ENCODE measurements at places on chromosomes 2 and 18.

GRCh38 chr2:222214885-222215284 lies 83.9 kb downstream of the PAX3 start:
- no peak for DNase-seq

DNA sequence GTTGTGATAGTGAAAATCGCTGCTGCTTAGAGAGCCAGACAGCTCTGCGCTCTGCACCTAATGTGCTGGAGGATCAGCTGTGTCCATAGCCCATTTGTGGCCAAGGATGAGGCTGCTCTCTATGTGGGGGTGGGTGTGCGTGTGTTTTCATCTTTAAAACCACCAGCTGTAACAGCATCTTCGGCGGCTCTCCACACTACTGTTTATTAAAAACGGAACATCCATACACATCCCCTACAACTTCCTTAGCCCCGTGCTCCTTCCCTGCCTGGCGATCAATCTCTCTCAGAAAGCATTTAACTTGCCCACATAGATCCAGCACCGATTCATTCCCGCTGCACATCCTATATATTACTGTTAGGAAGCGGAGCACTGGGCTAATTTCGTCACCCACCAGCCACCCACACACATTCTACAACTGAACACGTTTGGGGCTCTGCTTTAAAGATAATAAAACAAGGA lies 1.6 kb downstream of the CELF4 start:
- DNase-seq: no peak

DNA sequence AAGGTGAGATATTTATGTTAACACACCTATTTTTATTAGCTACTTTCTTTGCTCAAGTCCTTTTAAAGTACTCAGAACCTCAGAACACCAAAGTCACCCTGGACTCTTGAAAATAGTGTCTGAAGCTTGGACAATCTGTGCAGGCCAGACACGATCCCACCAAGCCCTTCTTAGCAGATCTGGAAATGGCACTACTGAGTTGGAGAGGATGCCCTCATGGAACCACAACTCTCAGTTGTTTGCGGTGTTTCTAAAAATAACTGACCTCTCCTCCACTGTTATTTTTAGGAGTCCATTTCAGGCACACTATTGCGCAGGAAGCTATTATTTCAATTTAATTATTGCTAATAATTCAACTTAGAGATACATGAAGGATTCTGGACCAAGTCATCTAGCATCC lies 103.5 kb upstream of the ITGB6 start:
- DNase-seq: no peak

DNA sequence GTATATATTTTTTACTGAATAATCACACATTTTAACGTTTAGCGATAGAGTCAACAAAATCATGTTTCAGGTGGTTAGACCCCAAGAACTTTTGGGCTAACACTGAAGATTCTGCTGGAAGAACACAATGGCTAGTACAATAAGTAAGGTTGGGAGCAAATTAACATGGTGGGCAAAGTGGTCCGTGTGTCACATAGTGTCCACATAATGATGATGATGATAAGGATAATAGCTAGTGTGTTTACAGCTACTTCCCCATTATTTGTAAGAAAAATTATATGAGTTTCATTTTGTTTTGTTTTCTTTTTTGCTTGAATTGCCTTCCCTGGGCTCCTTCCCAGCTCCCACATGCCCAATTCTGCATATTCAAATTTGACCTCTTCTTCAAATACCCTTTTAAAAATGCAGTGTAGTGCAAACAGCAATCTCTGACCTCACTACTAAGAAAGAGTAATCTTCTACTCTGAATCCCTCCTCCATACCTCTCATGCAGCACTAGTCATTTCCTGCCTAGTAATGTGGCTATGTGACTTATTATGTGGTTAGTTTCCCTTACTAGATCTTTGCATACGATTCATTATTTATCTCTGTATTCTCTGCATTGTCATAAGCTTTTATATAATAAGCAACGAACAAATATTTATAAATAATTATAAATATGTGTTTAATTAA lies 16.9 kb upstream of the VPS54 start:
- peak; percentile 18 for DNase-seq

DNA sequence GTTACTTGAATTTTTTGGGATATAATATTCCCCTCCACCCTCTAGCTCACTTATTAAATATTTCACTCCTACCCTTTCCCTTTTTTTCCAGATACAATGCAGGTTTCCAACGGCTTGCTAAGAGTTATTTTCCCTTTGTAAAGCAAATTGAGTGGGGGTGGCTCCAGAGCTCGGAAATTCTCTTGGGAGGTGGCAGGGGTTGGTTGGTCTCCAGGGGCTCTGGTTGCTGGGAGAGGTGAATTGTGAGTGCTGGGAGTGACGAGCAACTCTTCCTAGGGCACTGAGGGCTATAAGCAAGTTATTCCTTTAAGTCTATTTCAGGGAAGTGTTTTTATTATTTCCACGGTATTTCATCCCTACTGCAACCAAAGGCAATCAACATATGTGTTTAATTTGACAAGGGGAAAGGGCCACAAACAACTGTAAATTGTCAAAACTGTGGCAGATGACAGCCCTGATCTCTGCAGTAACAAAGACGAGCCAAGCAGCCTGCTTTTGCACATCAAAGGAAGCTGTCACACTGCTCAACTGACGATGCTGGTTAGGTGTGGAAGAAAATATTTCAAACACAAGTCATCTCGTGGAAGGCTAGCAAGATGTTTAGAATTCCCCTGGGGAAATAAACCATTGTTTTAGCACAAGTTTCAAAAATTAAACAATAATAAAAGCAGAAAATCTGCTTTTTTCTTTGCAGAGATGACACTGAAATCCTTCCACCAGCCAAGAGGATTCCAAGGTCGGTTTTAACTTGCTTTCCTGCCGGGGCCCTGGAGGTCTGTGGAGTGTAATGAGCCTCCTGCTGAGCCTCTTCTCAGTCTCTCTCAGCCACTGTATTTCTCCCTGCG lies 34.8 kb upstream of the ASXL2 start:
- DNase-seq: no peak

- no peak for DNase-seq
Measured at GRCh38 chr2:151299920-151300539, 10.6 kb upstream of the NMI start.

GRCh38 chr2:65626831-65627230 lies 194.4 kb upstream of the SPRED2 start:
- no peak for DNase-seq

- no peak for DNase-seq
Measured at GRCh38 chr2:135817951-135818350, 19.0 kb downstream of the LCT start.

- no peak for DNase-seq
Measured at GRCh38 chr2:94977826-94978225, 47.7 kb upstream of the MAL start.

DNA sequence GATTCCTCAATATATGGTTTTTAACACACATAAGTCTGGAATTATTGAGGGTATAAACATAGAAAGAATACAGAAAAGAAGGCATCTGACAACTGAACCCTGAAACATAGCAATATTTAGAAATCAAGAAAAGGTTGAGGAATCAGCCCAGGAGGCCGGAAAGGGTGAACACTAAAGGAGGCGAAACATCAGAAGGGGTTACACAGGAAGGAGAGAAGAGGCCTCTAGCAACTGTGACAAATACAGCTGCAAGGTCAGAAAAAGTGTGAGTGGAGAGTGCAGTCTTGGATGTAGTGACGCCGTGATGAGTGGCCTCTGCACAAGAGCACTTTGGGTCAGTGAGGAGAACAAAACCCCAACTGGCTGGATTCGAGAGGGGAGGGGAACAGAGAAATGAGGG lies 70.7 kb downstream of the SLC9A2 start:
- DNase-seq: no peak
